ENCODE measurements at places on chromosomes 4 and X.

DNA sequence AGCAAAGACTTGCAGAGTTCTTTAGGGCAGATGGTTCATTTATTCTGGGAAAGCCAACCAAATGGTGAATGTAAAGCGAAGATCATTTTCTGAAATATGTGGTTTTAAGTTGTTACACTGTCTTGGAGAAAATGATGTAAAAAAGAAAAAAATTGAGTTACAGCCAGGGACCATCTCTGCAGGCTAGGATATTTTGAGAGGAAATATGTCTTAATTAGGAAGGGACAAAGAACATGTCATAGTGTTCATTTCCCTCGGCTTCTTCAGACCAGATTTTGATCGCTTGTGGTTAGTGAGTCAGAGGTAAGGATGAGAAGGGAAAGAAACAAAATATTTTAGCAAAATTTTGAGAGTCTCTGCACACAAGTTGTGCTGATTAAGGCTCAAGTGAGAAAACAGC lies 59.0 kb upstream of the C1QTNF7 start:
- no peak overlapping the region for H3K27ac ChIP-seq
- DNase-seq, result no peak
- H3K4me1 ChIP-seq, result no peaks in the 10 kb centered on the region

- H3K4me1 ChIP-seq, result peaks cover 48% of the 10 kb centered on the region
- peak overlapping the region; percentile 98 for H3K27ac ChIP-seq
- no peaks in the 10 kb centered on the region for H3K27me3 ChIP-seq
- H3K36me3 ChIP-seq, result no peaks in the 10 kb centered on the region
- no peak for DNase-seq
Measured at GRCh38 chr4:73257651-73258435, 755 bp downstream of the ANKRD17 start.

- no peak overlapping the region for H3K27ac ChIP-seq
- no peak for DNase-seq
- H3K4me1 ChIP-seq, result no peaks in the 10 kb centered on the region
Measured at GRCh38 chr4:48979914-48980579, 6.0 kb upstream of the CWH43 start.

GRCh38 chr4:188437535-188437934 lies 298.3 kb downstream of the TRIML1 start:
- H3K27ac ChIP-seq, result no peak overlapping the region
- no peaks in the 10 kb centered on the region for H3K4me1 ChIP-seq
- H3K4me3 ChIP-seq, result no peak overlapping the region
- no peaks in the 10 kb centered on the region for H3K27me3 ChIP-seq
- DNase-seq, result no peak

DNA sequence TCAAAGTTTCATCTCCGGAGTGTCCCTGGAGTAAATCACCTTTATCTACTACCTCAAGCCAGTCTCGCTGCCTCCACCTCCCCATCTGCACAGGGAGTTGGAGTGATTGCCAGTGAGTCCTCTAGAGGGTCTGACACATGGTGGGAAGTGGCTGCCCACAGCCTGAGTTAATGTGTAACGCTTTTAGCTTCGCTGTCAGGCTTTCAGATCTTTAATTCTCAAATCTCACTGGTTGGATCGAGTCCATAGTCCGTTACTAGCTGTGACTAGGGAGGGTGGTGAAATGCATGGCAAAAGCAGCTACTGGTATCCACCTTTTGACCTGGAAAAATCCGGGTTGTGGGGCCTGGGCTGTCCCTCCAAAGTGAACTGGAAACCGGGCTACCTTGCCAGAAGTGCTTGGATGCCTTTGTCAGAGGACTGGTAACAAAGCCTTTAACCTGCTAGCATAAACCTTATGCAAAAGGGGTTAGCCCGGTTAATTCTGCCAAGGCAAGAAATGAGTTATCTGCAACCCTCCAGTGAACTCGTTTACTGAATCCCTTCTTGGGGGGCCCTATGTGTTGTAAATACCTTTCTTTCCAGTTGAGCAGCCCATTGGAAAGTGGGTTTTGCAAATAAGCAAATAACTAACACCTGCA lies 5.1 kb upstream of the WDR1 start:
- peaks cover 25% of the 10 kb centered on the region for H3K4me1 ChIP-seq
- no peak for DNase-seq
- no peak overlapping the region for H3K27ac ChIP-seq
- no peak overlapping the region for H3K4me3 ChIP-seq
- H3K27me3 ChIP-seq, result no peaks in the 10 kb centered on the region
